ENCODE measurements at places on chromosomes 7 and 10. TPM values are rescaled to one million over a fixed set of nuclear protein-coding genes. Genes with fewer than 3 reads are reported as not detected.
A peak's percentile ranks its signal among the peaks of the same experiment; 100 is the strongest.

- no peak for DNase-seq
Observed at GRCh38 chr10:70328967-70329366, 45.2 kb upstream of the NPFFR1 start.

Gene SLC18A2
- total RNA-seq: 0.13 TPM

Gene TRIM50
- not detected for total RNA-seq

Gene MYPN
- not detected for total RNA-seq

Gene MINDY3
- total RNA-seq: 28.5 TPM

GRCh38 chr7:35723011-35723410 lies 28.1 kb upstream of the HERPUD2 start:
- no peak for DNase-seq

DNA sequence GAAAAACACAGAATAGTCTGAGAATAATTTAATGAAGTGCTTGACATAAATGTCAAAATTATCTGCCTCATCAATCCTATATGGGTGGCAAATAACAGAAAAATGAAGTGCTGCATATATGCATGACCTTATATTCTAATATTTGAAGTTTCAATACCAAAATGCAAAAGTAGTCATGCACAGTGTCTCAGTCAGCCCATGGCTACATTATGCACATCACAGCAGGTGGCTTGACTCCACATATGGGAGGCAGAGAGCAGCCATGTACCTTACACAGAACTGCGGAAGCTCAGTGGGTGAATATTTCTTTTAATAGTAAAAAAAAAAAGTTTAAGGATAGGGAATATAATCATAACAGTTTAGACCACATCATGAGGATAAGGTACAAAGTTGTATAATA lies 17.4 kb upstream of the LIPN start:
- no peak for DNase-seq

Gene TFPI2
- 73.5 TPM for total RNA-seq

GRCh38 chr7:113289140-113289740 lies 170.9 kb upstream of the SMIM30 start:
- no peak for DNase-seq

DNA sequence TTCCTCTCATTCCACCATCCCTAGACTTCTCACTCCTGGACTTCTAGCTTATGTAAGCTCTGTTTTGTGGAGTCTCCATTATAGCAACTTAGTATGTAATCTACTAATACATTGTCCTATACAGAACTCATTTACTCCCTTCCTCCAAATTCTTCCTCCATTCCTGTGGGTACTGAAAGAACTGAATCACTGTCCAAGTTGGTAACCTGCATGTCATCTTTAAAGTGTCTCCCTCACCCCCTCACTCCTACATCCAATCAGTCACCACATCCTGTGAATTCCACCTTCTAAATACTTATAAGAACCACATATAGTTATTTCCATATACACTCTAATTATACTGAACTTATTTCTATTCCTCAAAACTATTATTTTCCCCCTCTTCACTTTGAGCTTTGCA lies 20.3 kb downstream of the AASS start:
- no peak for DNase-seq

GRCh38 chr7:82319674-82320118 lies 123.9 kb downstream of the CACNA2D1 start:
- peak; percentile 39 for DNase-seq

- DNase-seq: no peak
Observed at GRCh38 chr7:54249686-54250085, 292.5 kb upstream of the VSTM2A start.

Gene SPDYE11
- total RNA-seq: 0.11 TPM

GRCh38 chr7:11170863-11171568 lies 197.3 kb downstream of the PHF14 start:
- DNase-seq: no peak

GRCh38 chr10:33421789-33422462 lies 87.5 kb upstream of the NRP1 start:
- DNase-seq: no peak

DNA sequence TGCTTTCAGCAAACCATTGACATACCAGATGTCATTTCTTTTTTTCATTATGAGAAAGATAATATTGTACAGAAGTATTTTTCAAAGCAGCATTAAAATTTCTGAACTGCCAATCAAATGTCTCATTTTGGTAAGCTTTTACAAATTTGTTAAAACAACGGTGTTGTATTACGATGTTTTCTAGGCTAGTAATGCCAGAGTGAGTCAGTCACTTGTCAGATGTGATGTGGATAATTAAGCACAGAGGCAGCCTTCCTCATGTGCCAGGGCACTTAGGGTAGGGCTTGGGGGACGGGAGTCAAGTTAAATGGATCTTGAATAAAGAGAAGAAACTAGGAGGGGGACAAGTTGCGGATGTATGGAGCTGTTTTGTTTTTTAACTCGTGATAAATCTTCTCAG lies 10.1 kb downstream of the PSTK start:
- DNase-seq: no peak

GRCh38 chr7:8963722-8964121 lies 530.3 kb downstream of the NXPH1 start:
- DNase-seq: no peak

DNA sequence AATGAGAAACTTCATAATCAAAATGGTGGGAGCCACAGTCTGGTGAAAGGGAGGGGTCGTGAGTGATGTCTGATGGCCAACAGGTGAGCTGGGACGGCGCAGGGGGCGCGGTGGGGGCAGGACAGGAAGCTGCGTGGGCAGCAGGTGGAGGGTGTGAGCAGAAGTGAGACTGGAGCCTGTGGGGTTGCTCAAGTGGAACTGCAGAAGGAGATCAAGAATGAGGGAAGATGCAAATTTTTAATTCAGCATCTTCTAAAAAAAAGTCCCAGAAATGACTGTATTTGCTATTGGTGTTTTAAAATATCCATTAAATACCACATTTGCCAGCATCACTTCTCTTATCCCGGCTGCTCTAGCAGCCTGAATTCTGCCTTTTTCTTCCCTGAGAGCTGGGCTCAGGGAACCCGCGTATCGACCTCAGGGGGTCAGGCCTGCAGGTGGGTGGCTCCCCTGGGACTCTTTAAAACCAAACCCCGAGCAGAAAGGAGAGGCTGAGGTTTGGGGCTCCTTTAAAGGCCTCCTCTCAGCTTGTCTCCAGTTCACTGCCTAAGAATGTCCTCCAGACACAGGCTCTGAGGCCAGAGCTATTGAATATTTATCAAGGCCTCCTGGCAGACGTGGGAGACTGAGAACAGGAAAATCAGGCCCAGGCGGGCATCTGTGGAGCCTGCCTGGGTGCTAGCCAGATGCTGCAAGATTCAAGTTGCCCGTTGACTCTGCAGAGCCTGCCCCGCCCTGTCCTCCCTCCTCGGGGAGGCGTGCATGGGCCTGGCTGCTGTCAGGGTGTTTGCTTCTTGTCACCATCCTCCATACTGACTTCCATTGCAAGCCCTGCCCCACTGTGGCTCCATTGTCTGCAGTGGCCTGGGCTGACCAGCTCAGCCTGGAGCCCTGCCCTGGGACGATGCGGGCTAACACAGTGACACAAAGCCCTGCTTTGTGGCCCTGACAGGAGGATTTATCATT lies 53.9 kb downstream of the SYPL1 start:
- DNase-seq: no peak

- no peak for DNase-seq
Observed at GRCh38 chr7:22762866-22763265, 35.9 kb downstream of the IL6 start.

Gene CPA2
- 0.73 TPM for total RNA-seq

Gene KCNH2
- 11.2 TPM for total RNA-seq

Gene PNLIP
- not detected for total RNA-seq

Gene MRLN
- total RNA-seq: not detected

GRCh38 chr7:148701414-148701813 lies 2.7 kb downstream of the CUL1 start:
- no peak for DNase-seq

DNA sequence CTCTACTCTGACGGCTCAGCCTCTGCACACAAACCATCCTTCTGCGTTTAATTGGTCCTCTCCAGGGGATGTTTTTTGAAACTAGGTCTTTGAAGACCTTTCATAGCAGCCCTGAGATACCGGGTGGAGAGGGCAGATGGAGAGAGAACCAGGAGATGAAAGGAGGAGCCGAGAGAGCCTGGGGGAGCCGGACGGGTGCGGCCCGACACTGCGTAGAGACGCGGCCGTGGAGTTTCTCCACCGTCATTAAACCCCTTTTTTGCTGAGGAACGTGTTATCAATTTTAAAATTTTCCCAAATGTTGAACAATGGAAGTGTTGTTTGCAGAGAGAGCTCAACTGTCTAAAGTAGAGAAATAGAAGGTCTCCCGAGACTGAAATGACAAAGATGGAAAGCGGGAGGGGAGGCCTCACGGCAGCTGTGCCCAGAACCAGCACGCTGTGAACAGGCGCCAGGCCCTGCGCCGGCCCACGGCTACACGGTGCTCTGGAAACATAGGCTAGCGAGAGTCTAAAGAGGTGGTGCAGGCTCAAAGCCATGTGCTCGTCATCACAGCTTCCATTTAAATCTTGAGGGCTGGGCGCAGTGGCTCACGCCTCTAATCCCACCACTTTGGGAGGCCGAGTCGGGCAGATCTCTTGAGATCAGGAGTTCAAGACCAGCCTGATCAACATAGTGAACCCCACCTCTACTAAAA lies 307.0 kb downstream of the PTPRN2 start:
- no peak for DNase-seq

Data from mesothelial cell of epicardium (in vitro differentiated cells).